ENCODE measurements at places on chromosomes 2 and 18.

- no peaks in the 10 kb centered on the region for H3K4me1 ChIP-seq
- H3K27ac ChIP-seq, result no peak overlapping the region
- DNase-seq, result peak; percentile 32
- H3K27me3 ChIP-seq, result no peaks in the 10 kb centered on the region
Observed at GRCh38 chr2:151518802-151519201, 109.1 kb downstream of the RIF1 start.

DNA sequence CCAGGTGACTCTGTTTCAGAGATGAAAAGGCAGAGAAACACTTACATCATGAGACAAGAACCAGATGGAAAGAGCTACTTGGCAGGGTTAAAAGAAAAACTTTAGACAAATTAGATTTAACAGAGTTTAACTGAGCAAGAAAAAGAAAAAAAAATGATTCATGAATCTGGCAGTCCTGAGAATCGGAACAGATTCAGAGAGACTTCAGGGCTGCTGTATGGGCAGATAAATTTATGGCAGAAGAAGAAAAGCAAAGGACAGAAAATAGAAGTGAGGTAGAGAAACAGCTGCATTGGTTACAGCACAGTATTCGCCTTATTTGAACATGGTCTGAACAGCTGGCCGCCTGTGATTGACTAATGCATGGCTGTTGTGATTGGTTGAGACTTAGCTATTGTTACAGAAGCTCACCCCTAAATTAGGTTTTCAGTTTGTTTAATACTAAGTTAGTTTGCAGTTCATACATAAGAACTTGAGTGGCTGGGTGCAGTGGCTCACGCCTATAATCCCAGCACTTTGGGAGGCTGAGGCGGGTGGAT, 43.0 kb upstream of the RHOB start:
- H3K27me3 ChIP-seq, result no peaks in the 10 kb centered on the region
- H3K27ac ChIP-seq, result no peak overlapping the region
- H3K4me3 ChIP-seq, result no peak overlapping the region
- H3K4me1 ChIP-seq, result peaks cover 7% of the 10 kb centered on the region
- H3K36me3 ChIP-seq, result no peaks in the 10 kb centered on the region

GRCh38 chr18:31722369-31722957, 38.1 kb upstream of the B4GALT6 start:
- H3K27me3 ChIP-seq, result no peaks in the 10 kb centered on the region
- H3K36me3 ChIP-seq, result no peaks in the 10 kb centered on the region
- H3K27ac ChIP-seq, result no peak overlapping the region
- no peaks in the 10 kb centered on the region for H3K4me1 ChIP-seq

- H3K36me3 ChIP-seq, result no peaks in the 10 kb centered on the region
- 0 out of 2 replicates have a peak overlapping the region, but pooled peaks have one; percentile 10 for H3K27ac ChIP-seq
- peak; percentile 76 for DNase-seq
- peaks cover 13% of the 10 kb centered on the region for H3K4me1 ChIP-seq
Observed at GRCh38 chr2:222813177-222813843, 47.5 kb upstream of the ACSL3 start.

GRCh38 chr2:30690126-30690561, 117.1 kb downstream of the CAPN13 start:
- no peaks in the 10 kb centered on the region for H3K36me3 ChIP-seq
- H3K4me3 ChIP-seq, result no peak overlapping the region
- H3K27me3 ChIP-seq, result no peaks in the 10 kb centered on the region
- no peaks in the 10 kb centered on the region for H3K4me1 ChIP-seq

DNA sequence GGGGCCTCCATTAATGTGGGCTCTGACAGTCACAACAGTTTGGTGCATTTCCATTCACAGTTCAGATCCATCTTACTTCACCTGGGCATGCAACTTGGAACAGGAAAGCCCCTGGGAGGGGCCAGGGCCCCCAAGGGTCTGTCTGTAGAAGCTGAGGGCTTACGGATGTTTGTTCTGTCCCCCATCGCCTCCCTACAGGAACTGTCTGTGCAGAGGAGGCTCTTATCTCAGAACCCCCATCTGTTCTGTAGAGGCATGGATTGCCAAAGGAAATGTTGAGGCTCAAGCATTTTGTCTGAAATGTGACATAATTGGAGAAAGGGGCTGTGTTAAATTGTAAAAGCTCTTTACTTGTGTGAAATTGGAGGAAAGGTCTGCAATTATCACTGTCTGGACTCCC, 334.3 kb downstream of the CLIP4 start:
- 0 out of 2 replicates have a peak, but pooled peaks cover 4% of the 10 kb centered on the region for H3K4me1 ChIP-seq
- no peak overlapping the region for H3K4me3 ChIP-seq
- DNase-seq, result no peak
- H3K27ac ChIP-seq, result no peak overlapping the region
- H3K27me3 ChIP-seq, result no peaks in the 10 kb centered on the region

DNA sequence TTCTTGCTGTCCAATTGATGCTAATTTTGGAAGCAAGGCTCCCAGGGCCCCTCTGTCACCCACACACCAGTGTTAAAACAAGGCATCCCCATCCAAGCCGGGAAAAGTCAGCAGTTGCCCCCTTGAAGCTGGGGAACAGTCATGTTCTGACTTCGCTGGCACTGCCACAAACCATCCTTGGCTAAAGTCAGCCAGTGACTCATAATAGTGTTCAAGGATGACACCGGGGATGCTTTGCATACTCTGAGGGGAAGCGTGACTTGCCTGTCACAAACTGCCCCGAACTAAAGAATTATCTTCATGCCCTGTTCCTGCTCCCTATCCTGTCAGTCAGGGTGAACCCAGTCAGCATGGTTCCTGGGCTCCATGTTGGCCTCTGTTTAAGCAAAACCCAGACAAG, 37.0 kb downstream of the TGFA start:
- no peak overlapping the region for H3K4me3 ChIP-seq
- peaks cover 15% of the 10 kb centered on the region for H3K36me3 ChIP-seq
- H3K4me1 ChIP-seq, result peaks cover 39% of the 10 kb centered on the region
- H3K27ac ChIP-seq, result peak overlapping the region; percentile 45
- peak; percentile 79 for DNase-seq

- H3K4me3 ChIP-seq, result no peak overlapping the region
- H3K27ac ChIP-seq, result no peak overlapping the region
- H3K27me3 ChIP-seq, result no peaks in the 10 kb centered on the region
- no peaks in the 10 kb centered on the region for H3K36me3 ChIP-seq
- H3K4me1 ChIP-seq, result no peaks in the 10 kb centered on the region
Observed at GRCh38 chr2:224257156-224257555, 144.8 kb downstream of the FAM124B start.

- DNase-seq, result no peak
- no peaks in the 10 kb centered on the region for H3K27me3 ChIP-seq
- H3K27ac ChIP-seq, result no peak overlapping the region
- no peaks in the 10 kb centered on the region for H3K36me3 ChIP-seq
- H3K4me3 ChIP-seq, result no peak overlapping the region
Observed at GRCh38 chr2:191530618-191531017, 147.3 kb upstream of the NABP1 start.

GRCh38 chr2:197369933-197370320, 59.3 kb upstream of the ANKRD44 start:
- no peaks in the 10 kb centered on the region for H3K27me3 ChIP-seq
- peaks cover 8% of the 10 kb centered on the region for H3K4me1 ChIP-seq
- H3K27ac ChIP-seq, result no peak overlapping the region
- H3K36me3 ChIP-seq, result no peaks in the 10 kb centered on the region

DNA sequence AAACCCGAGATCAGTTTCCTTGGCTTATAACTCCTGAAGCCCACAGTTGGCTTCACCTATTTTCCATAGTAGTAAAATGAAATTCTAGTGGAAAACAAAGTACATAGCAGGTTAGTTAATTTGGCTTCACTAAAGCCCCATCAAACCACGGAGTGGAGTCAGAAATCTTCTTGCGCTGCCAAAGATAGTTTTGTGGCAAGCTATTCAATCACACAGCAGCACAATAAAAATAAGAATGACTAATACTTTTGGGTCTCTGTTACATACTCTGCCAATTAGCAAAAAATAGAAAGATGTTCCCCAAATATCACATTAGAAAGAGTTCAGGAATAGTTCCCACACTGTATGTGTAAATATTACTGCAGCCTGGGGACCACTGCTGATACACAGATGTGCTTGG, 175.2 kb upstream of the NOL4 start:
- no peak overlapping the region for H3K4me3 ChIP-seq
- H3K36me3 ChIP-seq, result no peaks in the 10 kb centered on the region
- no peak overlapping the region for H3K27ac ChIP-seq
- no peaks in the 10 kb centered on the region for H3K27me3 ChIP-seq

GRCh38 chr2:98505971-98506664, 61.5 kb downstream of the INPP4A start:
- no peak overlapping the region for H3K27ac ChIP-seq
- peaks cover 10% of the 10 kb centered on the region for H3K4me1 ChIP-seq
- H3K27me3 ChIP-seq, result no peaks in the 10 kb centered on the region

DNA sequence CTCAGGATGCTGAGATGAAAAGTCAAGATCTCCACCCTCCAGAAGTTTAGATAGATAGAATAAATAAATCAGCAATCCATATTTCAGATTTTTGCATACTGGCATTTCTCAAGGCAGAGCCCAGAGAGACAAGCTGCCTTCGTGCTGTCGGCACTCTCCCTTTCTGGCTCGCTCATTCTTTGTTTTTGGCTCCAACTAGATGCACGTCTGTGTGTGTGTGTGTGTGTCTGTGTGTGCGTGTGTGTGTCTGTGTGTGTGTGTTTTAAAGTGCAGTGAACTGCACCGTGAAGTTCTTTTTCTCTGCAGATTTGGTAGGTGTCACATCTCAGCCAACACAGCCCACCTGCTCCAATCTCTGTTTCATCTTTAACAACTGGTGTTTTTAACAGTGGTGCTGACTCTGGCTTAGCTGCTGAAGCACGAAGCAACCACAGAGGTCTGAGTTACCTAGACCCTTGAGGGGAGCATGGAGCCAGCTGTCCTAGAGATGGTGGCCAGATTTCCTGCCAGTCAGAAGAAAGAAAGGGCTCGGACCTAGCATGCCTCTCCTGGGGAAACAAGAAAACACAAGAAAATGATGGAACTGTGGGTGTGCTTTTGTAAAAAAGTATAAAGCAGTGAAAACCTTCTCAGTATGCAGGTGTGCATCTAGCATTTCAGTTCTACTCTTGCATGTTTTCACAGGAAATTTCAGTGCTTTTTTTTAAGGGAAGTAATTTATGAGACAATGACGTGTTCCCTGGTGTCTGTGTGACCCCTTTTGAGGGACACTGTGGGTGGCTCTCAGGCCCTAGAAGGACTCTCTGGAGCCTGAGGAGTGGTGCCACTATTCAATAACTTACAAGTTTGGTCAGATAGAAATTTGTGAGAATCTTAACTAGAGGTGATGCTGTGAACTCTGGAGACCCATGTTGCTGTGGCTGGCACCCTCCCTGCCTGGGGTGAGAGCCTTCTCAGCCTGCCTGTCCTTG, 364.3 kb downstream of the RNF144A start:
- no peak for DNase-seq
- H3K4me1 ChIP-seq, result no peaks in the 10 kb centered on the region
- H3K27ac ChIP-seq, result no peak overlapping the region

- no peaks in the 10 kb centered on the region for H3K36me3 ChIP-seq
- no peaks in the 10 kb centered on the region for H3K4me1 ChIP-seq
- H3K27ac ChIP-seq, result no peak overlapping the region
- peaks cover 14% of the 10 kb centered on the region for H3K27me3 ChIP-seq
- H3K4me3 ChIP-seq, result no peak overlapping the region
- no peak for DNase-seq
Observed at GRCh38 chr18:12911929-12912703, 28.1 kb upstream of the PTPN2 start.

- H3K4me1 ChIP-seq, result no peaks in the 10 kb centered on the region
- no peak overlapping the region for H3K27ac ChIP-seq
- H3K36me3 ChIP-seq, result no peaks in the 10 kb centered on the region
- no peak overlapping the region for H3K4me3 ChIP-seq
- DNase-seq, result no peak
- H3K27me3 ChIP-seq, result no peaks in the 10 kb centered on the region
Observed at GRCh38 chr2:190486037-190486623, 48.4 kb downstream of the NEMP2 start.

DNA sequence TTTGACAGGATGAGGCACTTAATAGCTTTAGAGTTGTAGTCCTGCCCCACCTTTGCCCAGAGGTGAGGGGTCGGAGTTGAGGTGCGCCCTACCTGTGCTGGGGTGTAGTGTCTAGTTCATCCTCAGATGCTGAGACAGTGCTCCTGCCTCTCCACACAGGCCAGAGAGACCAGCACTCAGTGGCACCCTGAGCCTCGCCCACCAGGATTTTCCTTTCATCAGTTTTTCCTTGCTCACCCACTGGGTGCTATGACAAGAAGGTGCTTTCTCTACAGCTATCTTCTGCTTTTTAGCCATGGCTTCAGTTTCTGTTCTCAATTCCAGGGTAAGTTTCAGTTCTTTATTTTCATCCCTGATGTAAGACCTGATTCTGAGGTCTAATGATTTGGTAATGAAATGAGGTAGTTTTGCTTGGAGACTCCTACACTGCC, 16.8 kb upstream of the TMEM131 start:
- H3K4me3 ChIP-seq, result no peak overlapping the region
- no peaks in the 10 kb centered on the region for H3K27me3 ChIP-seq
- no peak overlapping the region for H3K27ac ChIP-seq

DNA sequence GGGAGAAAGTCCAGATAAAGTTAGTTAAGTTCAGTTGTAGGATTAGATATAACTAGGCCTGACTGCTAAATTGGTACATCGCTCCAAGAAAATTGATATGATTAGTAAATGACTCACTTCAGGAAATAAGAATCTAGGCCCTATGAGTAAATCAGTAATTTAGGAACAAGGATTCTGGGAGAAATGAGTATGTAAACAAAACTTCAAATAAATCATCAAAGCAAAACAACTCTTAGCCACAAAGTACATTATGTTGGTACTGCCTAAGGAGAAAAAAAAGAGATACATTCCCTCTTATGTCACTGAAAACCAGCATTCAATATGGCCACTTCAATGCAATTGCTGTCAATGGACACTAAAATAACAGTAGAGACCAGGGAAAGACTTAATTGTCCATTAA, 529.1 kb downstream of the ZNF804A start:
- H3K27me3 ChIP-seq, result no peaks in the 10 kb centered on the region
- H3K36me3 ChIP-seq, result no peaks in the 10 kb centered on the region
- H3K27ac ChIP-seq, result peak overlapping the region; percentile 39
- H3K4me1 ChIP-seq, result peaks cover 13% of the 10 kb centered on the region
- peak; percentile 78 for DNase-seq

DNA sequence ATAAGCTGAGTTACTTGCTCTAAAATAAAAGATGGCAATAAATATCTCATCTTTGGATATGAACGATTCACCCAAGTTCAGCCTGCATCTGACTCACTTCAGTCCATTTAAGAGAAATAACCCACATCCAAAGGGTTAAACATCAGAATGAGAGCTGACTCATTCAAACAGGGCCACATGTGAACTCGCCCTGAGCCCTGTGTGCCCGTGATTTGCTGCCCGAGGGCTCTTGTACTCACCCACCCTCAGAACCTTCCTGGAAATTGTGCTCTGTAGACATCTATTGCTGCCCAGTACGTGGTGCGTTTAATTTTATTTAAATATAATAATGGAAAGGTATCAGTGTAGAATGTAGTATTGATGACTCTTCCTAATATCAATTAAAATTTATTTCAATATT, 66.9 kb upstream of the RBM44 start:
- peaks cover 27% of the 10 kb centered on the region for H3K4me1 ChIP-seq
- H3K36me3 ChIP-seq, result peaks cover 11% of the 10 kb centered on the region
- no peak overlapping the region for H3K27ac ChIP-seq

- H3K4me3 ChIP-seq, result peak overlapping the region; percentile 49
- peak overlapping the region; percentile 97 for H3K27ac ChIP-seq
- DNase-seq, result peak; percentile 95
- H3K4me1 ChIP-seq, result peaks cover 84% of the 10 kb centered on the region
Observed at GRCh38 chr2:57881998-57882888, 164.4 kb upstream of the VRK2 start.

All from PC-3 (cell line).